ENCODE measurements at places on chromosomes 16 and 17.

- no peak for DNase-seq
These were observed 8.0 kb upstream of the HES7 start for GRCh38 chr17:8131844-8132441.

- DNase-seq = no peak
These were observed 34.6 kb downstream of the DCUN1D3 start for GRCh38 chr16:20865420-20866131.

GRCh38 chr17:27451906-27452305 is 4.3 kb upstream of the KSR1 start:
- DNase-seq = no peak

GRCh38 chr16:13702614-13703013 is 217.3 kb upstream of the ERCC4 start:
- no peak for DNase-seq

DNA sequence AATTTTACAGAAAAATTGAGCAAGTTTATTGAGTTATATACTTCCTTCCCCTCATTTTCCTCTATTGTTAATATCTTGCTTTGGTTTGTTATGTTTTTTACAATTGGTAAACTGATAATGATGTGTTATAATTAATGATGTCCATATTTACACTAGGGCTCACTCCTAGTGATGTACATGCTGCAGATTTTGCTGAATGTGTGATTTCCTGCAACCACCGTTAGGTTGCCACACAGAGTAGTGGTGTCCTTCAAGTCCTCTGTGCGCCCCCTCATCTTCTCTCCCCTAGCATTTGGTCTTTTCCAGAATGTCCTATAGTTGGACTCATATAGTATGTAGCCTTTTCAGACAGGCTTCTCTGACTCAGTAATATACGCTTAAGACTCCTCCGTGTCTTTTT is 167.5 kb downstream of the RPTOR start:
- no peak for DNase-seq

- DNase-seq = no peak
These were observed 3.2 kb downstream of the HBM start for GRCh38 chr16:169014-169413.

DNA sequence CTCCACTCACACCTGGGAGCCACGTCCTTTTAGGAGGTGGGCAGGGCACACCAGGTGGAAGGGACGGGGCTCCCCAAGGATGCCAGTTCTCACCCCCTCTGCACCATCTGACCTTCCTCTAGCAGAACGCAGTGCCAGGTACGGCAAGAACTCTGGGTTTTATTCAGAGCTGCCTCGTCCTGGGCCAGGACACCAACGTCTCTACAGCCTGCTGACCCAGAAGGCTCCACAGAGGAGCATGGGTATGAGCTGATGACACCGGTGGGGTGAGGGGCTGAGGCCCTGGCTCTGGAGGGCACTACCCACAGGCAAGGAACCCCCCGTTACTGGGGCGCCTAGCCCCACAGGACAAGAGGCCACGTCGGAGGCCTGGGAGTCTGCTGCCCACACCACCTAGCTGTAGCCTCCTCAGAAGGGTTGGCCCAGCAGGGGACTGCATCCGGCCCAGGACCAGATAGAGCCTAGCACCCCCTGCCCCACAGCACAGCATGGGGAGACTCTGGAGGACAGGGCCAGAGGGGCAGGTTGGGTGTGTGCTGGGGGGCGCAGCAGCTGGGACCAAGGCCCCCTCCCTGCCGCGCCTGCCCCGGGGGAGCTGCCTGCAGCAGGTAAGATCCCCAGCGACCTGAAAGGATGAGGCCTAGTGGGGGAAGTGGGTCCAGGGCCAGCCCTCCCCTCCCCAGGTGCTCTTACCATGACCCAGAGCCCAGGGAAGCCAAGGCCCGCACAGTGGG is 13.9 kb downstream of the BCAR1 start:
- no peak for DNase-seq

GRCh38 chr17:48209973-48210372 is 102.4 kb downstream of the SNX11 start:
- DNase-seq = no peak

GRCh38 chr16:69831212-69832123 is 69.3 kb downstream of the WWP2 start:
- no peak for DNase-seq
